ENCODE measurements at places on chromosomes 7 and 10.

GRCh38 chr10:79904671-79905321 lies 44.1 kb downstream of the SFTPD start:
- peak; percentile 26 for DNase-seq

DNA sequence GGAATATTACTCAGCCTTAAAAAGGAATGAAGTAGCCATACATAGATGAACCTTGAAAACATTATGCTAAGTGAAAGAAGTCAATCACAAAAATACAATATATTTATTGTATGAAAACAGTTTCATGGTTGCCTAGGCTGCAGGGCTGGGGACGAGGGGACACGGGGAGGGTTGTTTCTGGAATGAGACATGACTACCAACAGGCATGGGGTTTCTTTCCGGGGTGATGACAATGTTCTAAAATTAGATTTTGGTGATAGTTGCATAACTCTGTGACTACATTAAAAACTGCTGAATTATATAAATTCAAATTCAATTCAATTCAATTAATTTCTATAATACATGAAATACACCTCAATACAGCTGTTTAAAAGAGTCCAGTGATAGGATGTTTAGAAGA lies 88.0 kb downstream of the ARHGAP22 start:
- no peak for DNase-seq

GRCh38 chr10:1403508-1404322 lies 333.6 kb downstream of the ADARB2 start:
- no peak for DNase-seq

GRCh38 chr10:77311186-77311585 lies 326.4 kb downstream of the KCNMA1 start:
- DNase-seq, result no peak

- DNase-seq, result no peak
Observed at GRCh38 chr10:23190872-23191763, 994 bp upstream of the PTF1A start.

- DNase-seq, result no peak
Observed at GRCh38 chr7:141562543-141562942, 11.3 kb downstream of the AGK start.

DNA sequence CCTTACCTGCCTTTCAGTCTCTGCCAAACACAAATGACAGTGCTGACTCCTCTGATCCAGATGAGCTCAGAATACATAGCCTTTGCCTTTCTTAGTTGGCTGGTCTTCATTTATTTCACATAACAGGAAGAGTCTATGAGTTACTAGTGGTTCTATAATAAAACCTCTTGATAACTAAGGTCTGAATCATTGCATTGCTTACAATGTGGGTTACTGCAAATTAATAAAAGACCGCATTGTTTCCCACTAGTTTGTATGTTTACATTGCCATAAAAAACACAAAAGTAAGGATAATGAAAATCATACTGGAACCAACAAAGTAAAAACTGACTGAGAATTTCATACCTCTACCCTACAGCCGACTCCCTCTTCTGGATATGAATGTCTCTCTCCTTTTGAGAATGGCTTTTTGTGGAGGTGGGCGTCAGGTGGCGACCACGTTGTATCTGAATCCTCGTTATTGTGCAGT lies 62.0 kb upstream of the AKR1E2 start:
- no peak for DNase-seq

DNA sequence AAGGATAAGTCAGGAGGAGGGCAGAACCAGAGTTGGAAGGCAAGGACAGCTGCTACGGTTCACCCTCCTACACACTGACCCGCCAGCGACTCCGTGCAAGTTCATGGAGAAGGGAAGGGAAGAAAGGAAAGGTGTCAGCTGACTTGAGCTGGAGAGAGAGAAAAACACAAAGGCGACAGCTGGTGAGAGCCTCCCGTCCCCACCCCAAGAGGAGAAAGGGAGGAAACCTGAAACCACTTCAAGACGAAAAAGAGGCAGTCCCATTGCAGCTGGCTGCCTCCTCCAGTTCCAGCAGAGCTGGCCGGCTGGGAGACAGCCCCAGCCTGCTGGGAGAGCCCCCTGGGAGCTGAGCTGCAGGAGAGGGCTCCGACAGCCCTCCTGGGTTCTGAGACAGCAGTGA lies 75.2 kb downstream of the PARD3 start:
- no peak for DNase-seq

DNA sequence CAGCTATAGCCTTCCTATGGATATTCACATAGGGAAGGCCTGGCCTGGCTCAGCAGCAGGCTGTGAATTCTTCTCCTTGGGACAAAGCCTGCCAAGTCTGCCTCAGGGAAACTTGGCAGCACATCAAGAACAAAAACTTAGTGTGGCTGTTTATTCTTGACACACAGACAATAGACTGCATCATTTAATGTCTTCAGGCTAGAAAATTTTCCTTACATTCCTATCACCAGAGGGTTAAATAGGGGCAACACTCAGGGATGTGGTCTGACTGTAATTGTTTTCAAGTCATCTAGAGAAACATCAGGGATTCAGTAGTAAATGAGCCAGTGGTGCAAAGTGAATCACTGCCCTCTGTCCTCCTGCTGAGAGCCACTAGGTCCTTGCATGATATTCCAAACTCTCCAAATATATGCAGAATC lies 137.3 kb downstream of the SEMA3C start:
- DNase-seq, result no peak

DNA sequence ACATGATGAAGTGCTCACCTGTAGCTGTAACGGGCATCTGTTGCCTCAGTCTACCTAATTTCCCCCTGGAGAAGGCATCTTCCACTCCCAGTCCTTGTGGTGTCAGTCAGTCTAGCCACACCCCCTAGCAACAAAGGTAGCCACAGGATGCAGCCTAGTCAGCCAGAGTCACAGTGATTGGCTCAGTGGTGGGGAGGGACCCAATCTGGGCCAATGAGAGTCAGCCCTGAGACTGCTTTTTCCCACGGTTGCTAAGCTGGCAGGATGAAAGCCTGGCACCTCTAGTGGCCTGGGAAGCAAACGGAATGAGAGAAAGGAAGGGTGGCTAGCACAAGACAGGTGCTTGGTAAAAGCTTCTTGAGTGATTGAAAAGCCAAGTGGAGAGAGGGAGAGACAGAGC lies 118.6 kb downstream of the SH3PXD2A start:
- DNase-seq, result no peak

GRCh38 chr10:11663763-11664555 lies 52.5 kb upstream of the USP6NL start:
- DNase-seq, result no peak

GRCh38 chr7:118148930-118149329 lies 35.0 kb upstream of the LSM8 start:
- DNase-seq, result no peak

DNA sequence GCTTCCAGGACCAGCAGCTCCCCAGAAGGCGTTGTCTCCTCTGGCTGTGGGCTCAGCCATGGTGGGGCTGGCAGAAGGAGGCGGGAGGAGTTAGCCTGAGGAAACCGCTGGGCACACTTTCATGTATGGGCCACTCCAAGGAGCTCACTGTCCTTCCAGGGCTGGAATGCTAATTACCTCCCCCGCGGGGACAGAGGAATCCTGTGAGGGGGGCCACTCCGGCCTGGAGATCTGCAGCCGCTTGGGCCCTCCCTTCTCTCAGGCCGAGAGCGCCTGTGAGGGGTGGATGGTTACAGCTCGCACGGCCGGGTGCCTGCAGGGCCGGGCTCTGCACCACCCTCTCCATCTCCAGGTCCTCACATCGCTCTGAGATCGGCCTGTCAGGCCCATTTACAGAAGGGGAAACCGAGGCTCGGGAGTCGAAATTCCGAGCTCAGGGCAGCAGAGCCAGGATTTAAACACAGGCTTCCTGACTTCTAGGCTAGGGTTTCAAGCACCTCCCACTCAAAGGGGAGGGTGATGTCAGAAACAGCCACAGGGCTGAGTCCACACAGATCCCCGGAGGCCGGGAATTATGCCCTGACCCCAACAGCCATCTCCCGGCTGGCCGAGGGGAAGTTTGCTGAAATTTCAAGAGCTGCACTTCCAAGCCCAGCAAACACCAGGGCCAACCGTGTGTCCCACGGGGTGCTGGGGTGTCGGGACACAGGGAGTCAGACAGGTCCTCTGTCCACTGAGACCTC lies 59.1 kb downstream of the PDGFA start:
- DNase-seq, result no peak

GRCh38 chr10:95475827-95476468 lies 85.2 kb downstream of the SORBS1 start:
- no peak for DNase-seq

GRCh38 chr7:477626-478220 lies 41.9 kb downstream of the PDGFA start:
- DNase-seq, result no peak

DNA sequence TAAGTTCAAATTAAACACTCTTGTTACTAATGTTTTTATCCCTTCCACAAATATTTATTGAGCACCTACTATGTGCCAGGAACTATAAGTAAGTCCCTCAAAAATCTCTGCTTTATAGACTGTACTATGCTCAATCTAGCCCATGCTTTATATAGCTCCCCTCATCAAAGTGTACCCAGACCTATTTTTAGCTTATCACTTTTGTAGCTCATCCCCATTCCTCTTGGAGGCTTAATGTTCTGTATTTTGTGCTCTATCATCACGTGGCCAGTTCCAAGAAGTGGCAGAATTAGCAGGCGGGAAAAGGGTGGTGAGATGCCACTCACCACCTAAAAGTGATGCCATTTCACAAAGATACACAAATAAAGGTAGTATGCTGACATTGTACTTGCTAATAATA lies 138.1 kb upstream of the BET1 start:
- no peak for DNase-seq

DNA sequence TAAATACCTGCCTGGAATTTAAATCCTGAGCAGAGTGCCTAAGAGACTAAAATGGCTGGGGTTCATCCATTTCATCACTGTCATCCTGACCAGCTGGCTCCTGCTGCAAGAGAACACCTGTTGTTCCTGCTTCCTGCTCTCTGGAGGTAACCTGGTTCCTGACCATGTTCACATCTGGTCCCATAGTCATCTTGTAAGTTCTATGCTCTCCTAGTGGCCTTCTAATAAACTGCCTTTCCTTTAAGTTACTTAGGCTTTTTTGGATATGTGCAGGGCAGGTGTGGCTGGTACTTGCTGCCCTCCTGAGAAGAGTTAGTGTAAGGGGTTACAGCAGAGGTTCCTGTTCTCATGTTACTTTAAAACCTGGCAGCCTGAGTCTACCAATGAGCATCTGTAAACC lies 80.0 kb downstream of the NRCAM start:
- no peak for DNase-seq

DNA sequence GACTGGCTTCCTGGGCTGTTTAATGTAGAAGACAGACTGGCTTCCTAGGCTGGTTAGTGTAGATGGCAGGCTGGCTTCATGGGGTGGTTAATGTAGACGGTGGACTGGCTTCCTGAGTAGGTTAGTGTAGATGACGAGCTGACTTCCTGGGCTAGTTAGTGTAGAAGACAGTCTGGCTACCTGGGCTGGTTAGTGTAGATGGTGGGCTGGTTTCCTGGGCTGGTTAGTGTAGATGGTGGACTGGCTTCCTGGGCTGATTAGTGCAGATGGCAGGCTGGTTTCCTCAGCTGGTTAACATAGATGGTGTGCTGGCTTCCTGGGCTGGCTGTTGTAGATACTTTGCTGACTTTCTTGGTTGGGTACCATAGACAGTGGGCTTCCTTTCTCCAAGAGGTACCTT lies 122.9 kb upstream of the PPP2R2D start:
- DNase-seq, result no peak

GRCh38 chr10:52967806-52968795 lies 195.5 kb upstream of the MBL2 start:
- DNase-seq, result no peak

DNA sequence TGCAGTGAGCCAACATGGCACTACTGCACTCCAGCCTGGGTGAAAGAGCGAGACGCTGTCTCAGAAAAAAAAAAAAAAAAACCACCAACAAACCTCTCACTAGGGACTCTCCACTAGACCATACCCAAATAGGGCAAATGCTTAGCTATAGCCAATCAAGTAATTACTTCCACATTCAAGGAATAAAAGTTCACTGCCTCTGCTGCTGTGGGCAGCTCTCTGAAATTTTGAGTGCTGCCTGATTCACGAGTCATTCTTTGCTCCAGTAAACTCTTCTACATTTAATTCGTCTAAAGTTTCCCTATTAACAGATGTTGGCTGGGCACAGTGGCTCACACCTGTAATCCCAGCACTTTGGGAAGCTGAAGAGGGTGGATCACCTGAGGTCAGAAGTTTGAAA lies 4.7 kb upstream of the NRBF2 start:
- DNase-seq, result no peak

GRCh38 chr7:24697416-24697815 lies 59.8 kb downstream of the GSDME start:
- no peak for DNase-seq

- no peak for DNase-seq
Observed at GRCh38 chr7:4958477-4959301, at the start of gene MMD2. TSS of gene MMD2 (minus strand) at chr7:4959187. CDS start at chr7:4959017, 170 bp downstream.

GRCh38 chr7:36085096-36085495 lies 68.0 kb upstream of the EEPD1 start:
- no peak for DNase-seq

GRCh38 chr10:84360637-84361365 lies 32.4 kb downstream of the CCSER2 start:
- no peak for DNase-seq

Measured in CD4-positive, alpha-beta T cell treated with Interleukin-15 for 4 hours (primary cell).